ENCODE measurements at places on chromosomes 1 and 21. TPM values are rescaled to one million over a fixed set of nuclear protein-coding genes. Genes with fewer than 3 reads are reported as not detected.

- no peak overlapping the region for H3K4me3 ChIP-seq
- H3K36me3 ChIP-seq, result no peaks in the 10 kb centered on the region
- H3K27ac ChIP-seq, result no peak overlapping the region
- DNase-seq, result no peak
- H3K4me1 ChIP-seq, result no peaks in the 10 kb centered on the region
These were observed 124.1 kb upstream of the PAPPA2 start for GRCh38 chr1:176338877-176339276.

GRCh38 chr21:45126204-45126626, 51.8 kb downstream of the ADARB1 start:
- H3K4me1 ChIP-seq, result no peaks in the 10 kb centered on the region
- no peaks in the 10 kb centered on the region for H3K36me3 ChIP-seq
- no peaks in the 10 kb centered on the region for H3K27me3 ChIP-seq
- no peak for DNase-seq
- no peak overlapping the region for H3K27ac ChIP-seq

DNA sequence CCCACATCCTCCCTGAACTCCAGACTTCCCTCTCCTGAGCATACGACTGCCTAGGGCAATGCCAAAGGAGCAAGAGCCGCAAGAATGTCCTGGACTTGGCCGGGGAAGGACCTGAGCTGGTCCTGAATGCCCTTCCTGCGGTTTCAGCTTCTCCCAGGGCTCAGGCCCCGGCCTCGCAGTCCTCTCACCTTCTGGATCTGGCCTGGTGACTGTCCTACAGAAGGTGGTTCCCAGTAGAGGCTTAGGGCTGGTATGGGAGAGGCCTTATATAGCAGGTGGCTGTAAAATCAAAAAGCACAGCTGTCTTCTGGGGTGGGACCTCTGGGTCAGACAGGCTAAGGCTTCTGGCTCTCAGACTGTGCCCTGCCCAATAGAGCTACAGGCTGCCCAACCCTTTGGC, at the start of gene LYPD8:
LYPD8 (minus strand) TSS at position 243 of the 400 bp plus-strand sequence. CDS start 4,678 bp downstream, outside the sequence.
- H3K36me3 ChIP-seq, result no peaks in the 10 kb centered on the region
- no peak for DNase-seq
- no peak within 1 kb of the TSS for H3K27ac ChIP-seq
- H3K27me3 ChIP-seq, result no peaks in the 10 kb centered on the region
- no peak within 1 kb of the TSS for H3K4me3 ChIP-seq
- peaks cover 10% of the 10 kb centered on the region for H3K4me1 ChIP-seq

DNA sequence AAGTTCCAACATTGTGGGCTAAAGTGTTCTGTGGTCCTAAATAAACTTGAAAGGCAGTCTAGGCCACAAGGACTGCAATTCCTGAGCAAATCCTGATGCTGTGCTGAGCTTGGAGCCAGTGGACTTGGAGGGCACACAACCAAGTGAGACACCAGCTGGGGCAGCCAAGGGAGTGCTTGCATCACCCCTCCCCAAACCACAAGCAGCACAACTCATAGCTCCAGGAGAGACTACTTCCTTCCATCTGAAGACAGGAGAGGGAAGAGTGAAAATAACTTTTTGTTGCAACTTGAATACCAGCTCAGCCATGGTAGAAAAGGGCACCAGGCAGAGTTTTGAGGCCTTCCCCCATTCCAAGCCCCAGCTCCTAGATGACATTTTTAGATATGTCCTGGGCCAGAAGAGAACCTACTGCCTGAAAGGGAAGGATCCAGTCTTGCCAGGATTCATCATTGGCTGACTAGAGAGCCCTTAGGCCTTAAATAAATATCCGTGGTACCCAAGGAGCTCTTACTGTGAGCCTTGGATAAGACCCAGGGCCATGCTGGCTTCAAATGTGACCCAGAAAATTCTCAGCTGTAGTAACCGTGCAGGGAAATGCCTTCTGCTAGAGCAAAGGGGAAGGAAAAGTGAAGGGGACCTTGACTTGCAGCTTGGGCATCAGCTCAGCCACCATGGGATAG, 35.4 kb upstream of the LRRC8B start:
- no peak overlapping the region for H3K27ac ChIP-seq
- H3K4me3 ChIP-seq, result no peak overlapping the region
- no peaks in the 10 kb centered on the region for H3K27me3 ChIP-seq
- no peaks in the 10 kb centered on the region for H3K36me3 ChIP-seq
- DNase-seq, result no peak
- H3K4me1 ChIP-seq, result no peaks in the 10 kb centered on the region

- H3K4me3 ChIP-seq, result no peak overlapping the region
- no peaks in the 10 kb centered on the region for H3K27me3 ChIP-seq
- H3K36me3 ChIP-seq, result no peaks in the 10 kb centered on the region
- H3K4me1 ChIP-seq, result no peaks in the 10 kb centered on the region
These were observed 327.8 kb downstream of the PAPPA2 start for GRCh38 chr1:176790786-176791185.

- no peaks in the 10 kb centered on the region for H3K4me1 ChIP-seq
- no peak overlapping the region for H3K27ac ChIP-seq
These were observed 35.7 kb upstream of the SIM2 start for GRCh38 chr21:36663033-36663855.

GRCh38 chr1:85124091-85124490, 75.8 kb upstream of the MCOLN3 start:
- no peak overlapping the region for H3K4me3 ChIP-seq
- peaks cover 7% of the 10 kb centered on the region for H3K4me1 ChIP-seq
- H3K36me3 ChIP-seq, result no peaks in the 10 kb centered on the region
- no peak overlapping the region for H3K27ac ChIP-seq
- no peaks in the 10 kb centered on the region for H3K27me3 ChIP-seq

GRCh38 chr1:114718661-114719423, 2.3 kb upstream of the NRAS start:
- H3K27ac ChIP-seq, result no peak overlapping the region
- no peaks in the 10 kb centered on the region for H3K27me3 ChIP-seq
- no peak for DNase-seq
- H3K36me3 ChIP-seq, result peaks cover 51% of the 10 kb centered on the region
- H3K4me3 ChIP-seq, result no peak overlapping the region
- H3K4me1 ChIP-seq, result no peaks in the 10 kb centered on the region

- H3K27me3 ChIP-seq, result no peaks in the 10 kb centered on the region
- H3K36me3 ChIP-seq, result no peaks in the 10 kb centered on the region
- peak; percentile 58 for DNase-seq
- H3K27ac ChIP-seq, result peak overlapping the region; percentile 52
- H3K4me1 ChIP-seq, result no peaks in the 10 kb centered on the region
- peak overlapping the region; percentile 62 for H3K4me3 ChIP-seq
These were observed 2.0 kb downstream of the CAMK2N1 start for GRCh38 chr1:20483833-20484518.

DNA sequence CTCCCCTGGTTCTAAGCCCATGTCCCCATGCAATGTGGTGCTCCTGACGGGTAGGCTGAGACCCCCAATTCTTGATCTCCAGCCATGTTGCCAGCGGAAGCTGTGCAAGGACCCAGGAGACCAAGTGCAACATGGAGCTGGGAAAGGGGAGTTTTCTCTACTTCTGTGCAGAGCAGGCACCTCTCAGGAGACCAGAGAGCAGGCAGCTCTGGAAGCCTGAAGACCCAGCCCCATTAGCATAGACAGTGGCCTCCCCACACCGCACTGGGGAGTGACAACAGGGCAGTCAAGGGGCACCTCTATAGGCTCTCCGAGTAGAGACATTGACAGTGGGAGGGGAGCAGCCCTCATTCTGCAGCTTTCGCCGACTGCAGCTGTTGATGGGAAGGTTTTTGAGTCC, 410.2 kb downstream of the MATN1 start:
- H3K27me3 ChIP-seq, result no peaks in the 10 kb centered on the region
- no peak overlapping the region for H3K4me3 ChIP-seq
- no peak overlapping the region for H3K27ac ChIP-seq
- no peaks in the 10 kb centered on the region for H3K36me3 ChIP-seq
- no peak for DNase-seq
- H3K4me1 ChIP-seq, result no peaks in the 10 kb centered on the region

DNA sequence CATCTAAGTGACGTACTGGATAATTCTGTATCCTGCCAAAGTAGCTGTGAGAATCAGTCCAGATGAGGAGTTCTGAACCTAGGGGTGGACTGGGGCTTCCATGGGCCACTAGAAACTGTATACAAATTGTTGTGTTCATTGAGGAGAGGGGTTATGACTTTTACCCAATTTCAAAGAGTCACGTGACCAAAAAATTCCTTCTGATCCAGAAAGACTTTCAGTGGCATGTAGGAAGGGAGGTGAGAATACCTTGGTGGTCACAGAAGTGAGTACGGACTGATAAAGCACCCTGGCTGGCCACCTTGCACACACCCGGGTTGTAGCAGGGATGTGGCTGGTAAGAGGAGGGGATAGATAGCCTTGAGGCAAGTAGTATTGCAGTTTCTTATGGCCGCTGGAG, 60.4 kb downstream of the BCAR3 start:
- H3K27ac ChIP-seq, result no peak overlapping the region
- H3K4me3 ChIP-seq, result no peak overlapping the region
- no peaks in the 10 kb centered on the region for H3K36me3 ChIP-seq

GRCh38 chr1:224041032-224041431, 72.9 kb upstream of the FBXO28 start:
- no peaks in the 10 kb centered on the region for H3K4me1 ChIP-seq
- no peaks in the 10 kb centered on the region for H3K27me3 ChIP-seq
- H3K27ac ChIP-seq, result no peak overlapping the region
- H3K36me3 ChIP-seq, result no peaks in the 10 kb centered on the region
- H3K4me3 ChIP-seq, result no peak overlapping the region
- no peak for DNase-seq

DNA sequence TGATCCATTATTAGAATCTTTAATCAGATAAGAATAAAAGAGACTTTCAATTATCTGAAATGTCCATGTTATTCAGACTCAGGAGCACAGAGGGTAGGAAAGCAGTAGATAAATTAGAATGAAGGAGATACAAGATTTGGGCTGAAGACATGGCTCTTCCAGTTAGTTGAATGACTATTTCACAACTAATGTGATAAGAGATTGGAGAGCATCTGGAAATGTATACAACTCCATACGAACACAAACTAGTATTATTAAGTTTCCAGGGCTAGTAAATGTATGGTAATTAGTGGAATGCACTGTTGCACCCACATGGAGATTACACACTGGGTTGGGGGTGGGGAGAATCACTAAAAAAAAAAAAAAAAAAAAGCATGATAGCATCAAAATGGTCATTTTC, 618.0 kb downstream of the KIF26B start:
- H3K36me3 ChIP-seq, result no peaks in the 10 kb centered on the region
- DNase-seq, result no peak
- no peaks in the 10 kb centered on the region for H3K27me3 ChIP-seq
- H3K4me1 ChIP-seq, result no peaks in the 10 kb centered on the region
- no peak overlapping the region for H3K27ac ChIP-seq

DNA sequence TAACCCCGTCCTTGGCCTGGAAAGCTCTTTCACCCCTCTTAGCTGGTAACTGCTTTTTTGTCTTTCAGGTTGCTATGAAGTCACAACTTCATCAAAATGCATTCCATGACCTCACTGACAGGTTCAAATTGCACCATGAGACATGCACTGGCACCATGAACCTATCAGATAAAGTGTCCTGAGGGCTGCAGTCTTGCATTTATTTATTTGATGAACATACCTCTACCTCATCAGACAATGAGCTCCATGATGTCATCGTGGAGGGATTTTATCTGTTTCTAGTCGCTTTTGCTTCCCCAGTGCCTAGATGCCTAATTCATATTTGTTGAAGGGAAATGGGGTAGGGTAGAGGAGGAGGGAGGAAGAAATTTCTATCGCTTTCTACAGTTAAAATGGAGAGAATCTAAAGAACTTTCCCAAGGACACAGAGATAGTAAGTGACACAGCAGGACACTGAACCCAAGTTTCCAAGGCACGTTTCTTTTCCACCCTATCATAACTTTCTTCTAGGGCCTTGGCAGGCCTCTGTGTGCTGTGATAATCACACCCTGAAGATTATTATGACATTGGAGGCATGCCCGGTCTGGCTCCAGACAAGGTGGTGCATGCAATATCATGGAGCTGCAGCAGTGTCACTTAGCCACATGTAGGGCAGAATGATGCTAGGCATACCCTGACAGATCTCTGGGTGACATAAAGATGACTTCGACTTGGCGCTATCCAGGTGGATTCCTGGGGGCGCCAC, 69.5 kb downstream of the CD58 start:
- no peak overlapping the region for H3K4me3 ChIP-seq
- H3K36me3 ChIP-seq, result no peaks in the 10 kb centered on the region
- no peaks in the 10 kb centered on the region for H3K27me3 ChIP-seq

DNA sequence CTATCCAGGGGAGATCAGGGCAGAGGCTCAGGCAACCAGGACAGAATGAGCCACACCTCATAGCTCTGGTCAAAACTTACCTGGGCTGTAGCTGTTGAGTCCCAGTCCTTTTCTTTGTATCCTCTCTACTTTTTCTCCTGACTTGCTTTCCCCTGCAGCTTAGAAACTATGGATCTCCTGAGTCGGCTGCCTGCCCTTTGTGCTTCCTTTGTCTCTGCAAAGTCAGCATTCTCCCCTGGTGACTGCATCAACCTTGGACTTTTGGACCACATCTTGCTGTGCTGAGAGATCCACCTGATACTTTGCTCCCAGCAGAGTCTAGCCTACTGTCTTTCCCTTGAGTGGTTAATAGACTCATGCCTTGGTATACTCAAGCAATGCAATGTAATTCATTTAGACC, 353.3 kb downstream of the SIPA1L2 start:
- no peak for DNase-seq
- no peak overlapping the region for H3K4me3 ChIP-seq
- H3K27ac ChIP-seq, result no peak overlapping the region
- H3K27me3 ChIP-seq, result no peaks in the 10 kb centered on the region
- H3K36me3 ChIP-seq, result no peaks in the 10 kb centered on the region

DNA sequence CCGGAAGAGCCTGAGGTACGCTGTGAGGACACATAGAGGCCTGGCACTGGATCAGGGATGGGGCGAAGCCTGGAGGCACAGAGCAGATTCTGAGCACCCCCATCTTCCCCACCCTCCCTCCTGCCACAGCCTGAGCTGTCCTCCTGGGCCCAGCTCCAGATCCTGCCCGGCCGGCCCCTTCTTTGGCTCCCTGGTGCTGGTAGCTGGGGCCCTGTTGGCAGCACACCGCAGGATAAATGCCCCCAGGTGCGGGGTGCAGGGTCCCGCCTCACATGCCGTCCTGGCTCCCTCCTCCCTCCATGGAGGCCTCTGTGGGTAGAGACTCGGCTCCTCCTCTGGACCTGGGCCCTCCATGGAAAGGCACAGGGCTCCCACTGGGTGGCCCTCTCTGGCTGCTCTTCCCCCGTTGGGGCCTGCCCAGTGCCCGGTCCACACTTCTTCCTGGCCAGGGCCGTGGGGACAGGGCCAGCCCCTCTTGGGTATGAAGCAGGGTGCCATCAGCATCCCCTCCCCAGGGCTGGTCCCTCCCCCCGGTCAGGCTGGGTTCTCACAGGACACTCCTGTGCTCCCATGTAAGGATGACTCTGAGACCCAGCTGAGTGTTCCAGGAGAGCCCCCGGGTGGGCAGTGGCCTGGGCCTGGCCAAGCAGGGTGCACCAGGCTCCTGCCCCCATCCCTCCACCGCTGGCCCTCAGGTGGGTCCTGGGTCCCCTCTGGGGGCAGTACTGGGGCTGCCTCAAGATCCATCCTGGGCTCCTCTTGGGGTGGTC, 1.1 kb upstream of the OBSCN start:
- no peak for DNase-seq
- H3K27me3 ChIP-seq, result no peaks in the 10 kb centered on the region
- H3K4me1 ChIP-seq, result no peaks in the 10 kb centered on the region
- no peak overlapping the region for H3K4me3 ChIP-seq
- no peaks in the 10 kb centered on the region for H3K36me3 ChIP-seq

Gene HS2ST1
- 16.9 TPM for total RNA-seq

Gene TTC24
- total RNA-seq, result not detected

Gene ERRFI1
- total RNA-seq, result 306 TPM

Gene TRIM17
- not detected for total RNA-seq

Gene SLAMF9
- total RNA-seq, result 1.7 TPM

Gene KCNN3
- 0.15 TPM for total RNA-seq

Gene FAM20B
- total RNA-seq, result 15.8 TPM

Gene SDF4
- 147 TPM for total RNA-seq

Gene IGSF5
- total RNA-seq, result not detected

Gene KRTAP13-2
- not detected for total RNA-seq

Gene PIGR
- 126 TPM for total RNA-seq

Gene CRABP2
- total RNA-seq, result not detected

Gene SYT11
- total RNA-seq, result 0.46 TPM

Gene DSCAM
- total RNA-seq, result not detected
